ENCODE measurements at places on chromosomes 16 and 17.

- DNase-seq, result no peak
Measured at GRCh38 chr17:55607731-55608341, 96.6 kb upstream of the SMIM36 start.

DNA sequence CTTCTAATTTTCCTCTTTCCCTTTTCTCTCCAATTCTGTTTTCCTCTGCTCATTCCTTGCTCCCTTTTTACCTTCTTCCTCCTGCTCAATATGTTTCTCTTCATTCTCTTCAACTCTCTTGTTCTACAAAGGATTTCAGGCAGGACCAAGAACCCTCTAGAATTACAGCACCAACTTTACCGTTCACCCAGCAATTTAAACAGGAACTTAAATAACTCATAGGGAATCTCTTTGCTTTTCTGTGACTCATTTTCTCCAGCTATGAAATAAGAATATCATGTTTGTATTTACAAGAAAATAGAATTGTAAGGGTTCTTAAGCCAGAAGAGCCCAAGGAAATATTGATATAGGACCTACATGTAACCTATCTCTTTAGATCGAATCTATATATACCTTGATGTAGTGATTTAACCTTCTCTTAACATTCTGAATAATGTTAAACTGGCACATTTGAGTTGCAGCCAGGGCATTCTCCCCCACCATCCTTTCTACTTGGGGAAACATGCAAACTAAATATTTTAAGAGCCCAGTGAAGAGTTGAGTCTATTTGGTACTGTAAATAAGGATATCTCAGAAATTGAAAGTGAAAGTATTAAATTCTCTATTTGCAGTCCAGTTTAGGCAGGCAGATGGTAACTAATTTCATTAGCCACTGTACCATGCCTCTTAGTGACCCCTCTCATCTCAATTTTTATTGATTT, 137.0 kb downstream of the ANKFN1 start:
- DNase-seq, result no peak

GRCh38 chr17:40534371-40535189, 30.7 kb downstream of the CCR7 start:
- no peak for DNase-seq

GRCh38 chr16:17989255-17989654, 347.3 kb downstream of the NPIPA8 start:
- no peak for DNase-seq

- DNase-seq, result no peak
Measured at GRCh38 chr16:66242672-66243071, 123.8 kb upstream of the CDH5 start.
